ENCODE measurements at places on chromosomes 4 and X. TPM values are rescaled to one million over a fixed set of nuclear protein-coding genes. Genes with fewer than 3 reads are reported as not detected.

DNA sequence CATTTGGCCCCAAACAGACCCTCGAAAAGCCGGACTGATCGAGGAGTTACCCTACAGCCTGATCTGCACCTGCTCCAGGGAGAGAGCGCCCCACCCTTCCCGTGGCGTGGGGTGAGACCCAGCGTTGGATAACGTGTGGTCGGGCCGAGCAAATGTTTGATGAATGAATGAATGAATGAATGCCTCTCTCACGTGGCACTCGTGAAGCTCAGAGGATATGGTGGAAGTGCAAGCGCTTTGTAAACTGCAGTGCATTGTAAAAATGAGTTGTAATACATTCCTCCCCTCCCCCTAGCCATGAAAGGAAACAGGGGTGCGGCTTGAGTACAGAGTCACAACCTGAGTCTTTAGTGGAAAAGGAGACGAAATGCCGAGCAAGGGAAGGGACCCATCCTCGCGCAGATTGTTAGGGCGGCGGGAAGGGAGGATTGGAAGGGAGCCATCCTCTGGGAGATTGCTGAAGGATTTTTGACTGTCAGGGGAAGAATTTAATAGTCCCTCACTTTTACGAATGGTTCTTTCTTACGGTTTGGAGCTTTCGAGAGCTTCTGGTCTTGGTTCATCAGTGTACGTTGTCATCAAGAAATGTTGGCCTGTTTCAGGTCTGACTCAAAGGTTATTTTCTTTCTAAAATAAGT, 772 bp upstream of the FBXW7 start:
- no peak for DNase-seq

DNA sequence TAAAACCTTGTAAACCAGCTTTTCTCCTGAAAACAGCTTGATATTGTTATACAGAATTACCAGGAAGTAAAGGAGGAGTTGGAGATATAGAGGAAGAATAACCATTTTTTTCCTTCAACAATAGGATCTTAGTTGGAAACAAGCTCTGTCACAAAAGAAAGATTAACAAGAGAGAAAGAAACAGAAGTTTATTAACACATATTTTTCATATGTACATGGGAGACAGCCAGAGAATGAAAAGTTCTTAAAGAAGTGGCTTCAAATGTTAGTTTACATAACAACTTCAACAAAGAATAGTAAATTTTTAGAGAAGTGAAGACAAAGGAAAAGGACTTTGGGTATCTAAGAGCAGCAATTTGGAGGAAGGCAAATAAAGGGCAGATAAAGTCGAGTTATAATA, 94.9 kb upstream of the ANKRD50 start:
- DNase-seq = no peak

DNA sequence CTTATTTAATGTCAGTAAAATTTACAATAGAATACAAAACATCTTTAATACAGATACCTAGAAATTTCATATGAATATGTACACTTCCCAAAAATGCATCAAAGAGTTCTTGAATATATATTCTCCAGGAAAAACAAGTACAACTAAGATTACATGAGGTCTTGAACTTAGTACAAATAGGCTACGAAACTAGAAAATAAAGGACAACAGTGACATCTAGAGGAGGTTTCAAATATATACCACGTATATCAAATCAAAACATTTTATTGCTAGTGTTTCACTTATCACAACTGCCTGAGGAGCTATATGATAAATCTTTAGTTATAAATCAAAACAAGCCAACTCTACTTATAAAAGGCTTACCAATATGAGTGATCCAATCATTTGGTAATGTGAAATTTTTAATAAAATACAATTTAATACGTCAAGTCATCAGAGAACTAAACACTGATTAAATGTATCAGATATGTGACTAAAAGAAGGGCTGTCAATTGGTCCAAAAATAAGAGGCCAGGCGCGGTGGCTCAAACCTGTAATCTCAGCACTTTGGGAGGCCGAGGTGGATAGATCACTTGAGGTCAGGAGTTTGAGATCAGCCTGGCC, 36.6 kb downstream of the ANAPC10 start:
- no peak for DNase-seq

- no peak for DNase-seq
These were observed 46.2 kb downstream of the PPEF1 start for GRCh38 chrX:18753631-18754030.

DNA sequence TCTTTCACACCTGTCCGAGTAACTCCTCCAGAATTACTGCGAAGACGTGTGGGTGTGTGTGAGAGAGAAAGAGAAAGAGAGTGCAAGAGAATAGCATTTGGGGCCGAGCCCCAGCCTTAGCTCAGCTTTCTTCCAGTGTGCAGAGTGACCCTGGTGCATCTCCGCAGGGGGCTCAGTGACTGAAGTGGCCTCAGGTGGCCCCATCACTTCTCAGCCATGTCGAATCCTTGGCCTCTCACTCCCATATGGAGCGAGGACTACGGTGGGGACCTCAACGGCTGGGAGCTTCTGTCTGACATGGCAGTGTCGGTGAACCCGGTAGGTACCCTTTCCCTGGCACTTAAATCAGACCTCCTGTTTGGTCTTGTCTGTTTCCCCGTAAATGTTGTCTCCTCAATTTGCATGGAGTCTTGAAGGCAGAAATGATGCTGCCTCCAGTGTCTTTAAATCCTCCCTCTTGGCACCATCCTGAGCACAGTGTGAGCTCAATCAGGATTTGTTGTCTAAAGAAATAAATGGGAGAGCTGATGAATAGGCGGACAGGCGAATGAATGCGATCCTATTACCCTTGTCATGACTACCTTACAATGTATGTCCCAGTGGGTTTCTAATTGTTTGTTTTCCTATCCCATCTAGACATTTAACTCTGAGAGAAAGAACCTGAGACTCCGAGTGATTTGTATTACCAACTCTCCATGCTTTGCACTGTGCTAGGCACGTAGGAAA, 305.9 kb downstream of the AFF2 start:
- no peak for DNase-seq

DNA sequence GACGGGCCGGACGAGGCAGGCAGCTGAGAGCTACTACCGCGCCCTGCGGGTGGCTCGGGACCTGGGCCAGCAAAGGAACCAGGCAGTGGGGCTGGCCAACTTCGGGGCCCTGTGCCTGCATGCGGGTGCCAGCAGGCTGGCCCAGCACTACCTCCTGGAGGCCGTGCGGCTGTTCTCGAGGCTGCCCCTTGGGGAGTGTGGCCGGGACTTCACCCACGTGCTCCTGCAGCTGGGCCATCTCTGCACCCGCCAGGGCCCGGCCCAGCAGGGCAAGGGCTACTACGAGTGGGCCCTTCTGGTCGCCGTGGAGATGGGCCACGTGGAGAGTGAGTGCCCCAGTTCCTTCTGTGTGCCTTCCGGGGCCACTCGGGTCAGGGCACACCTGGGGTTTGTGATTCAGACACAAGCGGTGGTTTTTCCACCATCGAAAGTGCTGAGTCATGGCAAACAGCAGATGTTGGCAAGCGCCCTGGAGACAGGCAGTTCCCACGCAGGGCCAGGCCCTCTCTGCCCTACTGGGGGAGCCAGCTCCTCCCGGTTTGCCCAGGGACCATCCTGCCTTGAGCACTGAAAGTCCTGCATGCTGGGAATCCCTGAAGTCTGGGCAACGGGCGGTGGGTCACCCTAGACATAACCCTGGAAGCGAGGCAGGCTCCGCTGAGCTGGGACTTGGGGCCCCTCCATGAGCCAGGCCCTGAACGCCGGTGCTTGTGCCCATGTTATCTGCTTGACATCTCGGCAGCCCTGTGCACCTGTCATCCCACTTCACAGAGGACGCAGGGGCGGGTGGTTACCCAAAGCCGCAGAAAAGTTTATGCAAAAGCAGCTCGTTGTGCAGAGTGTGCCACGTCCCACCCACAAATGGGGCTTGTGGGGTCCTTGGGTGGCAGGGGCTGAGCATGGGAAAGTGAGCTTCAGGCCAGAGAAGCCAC, 29.5 kb downstream of the SH3TC1 start:
- DNase-seq = peak; percentile 80

DNA sequence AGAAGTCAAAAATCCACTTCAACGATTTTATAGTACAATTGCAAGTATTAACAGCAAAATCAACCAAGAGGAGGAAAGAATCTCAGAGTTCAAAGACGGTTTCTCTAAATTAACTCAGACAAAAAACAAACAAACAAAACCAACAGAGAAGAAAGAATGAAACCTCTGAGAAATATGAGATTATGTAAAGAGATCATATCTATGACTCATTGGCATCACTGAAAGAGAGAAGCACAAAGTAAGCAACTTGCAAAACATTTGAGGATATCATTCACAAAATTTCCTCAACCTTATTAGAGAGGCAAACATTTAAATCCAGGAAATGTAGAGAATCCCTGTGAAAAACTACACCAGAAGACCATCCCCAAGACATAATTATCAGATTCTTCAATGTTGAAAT, 370.4 kb downstream of the INPP4B start:
- DNase-seq = no peak

GRCh38 chr4:55509266-55509665, 37.4 kb downstream of the CLOCK start:
- no peak for DNase-seq

DNA sequence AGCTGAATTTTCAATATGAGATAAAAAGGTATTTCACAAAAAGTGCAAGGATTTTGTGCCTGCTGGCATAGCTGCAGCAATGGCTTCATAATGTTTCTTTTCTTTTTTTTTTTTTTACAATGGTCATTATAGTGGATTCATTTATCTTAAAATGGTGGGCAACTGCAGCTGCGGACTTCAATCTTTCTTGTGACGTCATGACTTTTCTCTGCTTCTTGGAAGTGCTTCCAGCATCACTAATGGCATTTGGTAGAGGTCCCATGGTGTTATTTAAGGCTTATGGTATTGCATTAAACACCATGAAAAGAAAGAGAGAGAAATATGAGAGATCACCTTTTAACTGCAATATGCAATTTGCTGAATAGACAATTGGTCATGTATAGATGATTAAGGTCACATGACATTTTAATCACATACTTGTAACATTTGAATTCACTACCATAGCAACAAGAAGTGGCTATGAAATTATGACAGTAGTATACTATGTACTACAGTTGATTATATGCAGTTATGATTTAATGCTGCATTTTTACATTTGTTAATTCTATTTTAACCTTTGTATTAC, 684.0 kb upstream of the AADAT start:
- DNase-seq = no peak

GRCh38 chrX:33285550-33285949, 74.2 kb upstream of the DMD start:
- DNase-seq = no peak

DNA sequence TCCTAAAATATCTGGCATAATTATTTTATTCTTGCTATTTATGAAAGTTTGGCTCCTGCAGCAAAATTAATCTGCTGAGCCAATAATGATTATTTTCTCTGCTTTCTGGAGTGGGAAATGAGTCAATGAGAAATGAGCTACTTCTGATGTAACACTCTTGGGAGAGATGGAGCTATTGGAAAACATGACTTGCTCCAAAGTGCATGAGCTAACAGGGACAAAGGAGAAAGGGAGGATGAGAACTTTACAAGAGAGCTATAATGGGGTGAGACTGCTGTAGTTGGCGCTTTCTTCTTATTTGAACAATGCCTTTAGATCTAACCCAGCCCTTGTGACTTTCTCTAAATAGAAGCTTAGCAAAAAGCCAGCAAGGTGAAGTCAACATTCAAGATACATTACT, 615.1 kb downstream of the ANKRD50 start:
- no peak for DNase-seq

DNA sequence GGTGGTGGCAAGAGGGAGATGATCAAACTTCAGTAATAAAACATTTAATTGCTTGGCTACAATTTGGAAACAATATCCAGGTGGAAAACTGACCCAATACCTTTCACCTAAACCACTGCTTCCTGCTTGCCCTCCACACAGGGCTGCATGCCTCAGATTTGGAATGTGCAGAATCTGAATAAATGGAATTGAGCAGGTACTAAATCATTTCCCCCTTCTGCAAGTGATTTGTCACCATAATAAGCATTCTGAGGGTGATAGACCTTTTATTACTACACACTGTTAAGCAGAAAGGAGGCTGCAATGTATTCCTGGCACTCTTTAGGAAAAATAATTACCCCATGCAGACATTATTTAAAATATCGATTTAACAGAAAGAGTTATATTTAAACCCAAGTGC, 291.8 kb downstream of the IDS start:
- no peak for DNase-seq

DNA sequence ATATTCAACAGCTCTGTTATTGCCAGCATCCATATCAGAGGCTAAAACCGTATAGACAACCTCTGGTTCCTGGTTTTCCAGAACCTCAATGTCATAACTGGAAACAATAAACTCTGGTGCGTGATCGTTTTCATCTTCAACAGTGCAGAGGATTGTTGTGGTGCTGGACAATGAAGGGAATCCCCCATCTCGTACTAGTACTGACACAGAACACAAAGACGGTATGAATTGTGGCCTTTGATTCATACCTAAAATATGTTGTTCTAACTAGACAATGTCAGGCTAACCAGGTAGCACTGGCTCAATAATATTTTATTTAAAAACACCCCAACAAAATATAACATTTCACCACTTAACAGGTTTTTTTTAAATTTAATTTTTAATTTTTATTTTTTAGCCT, 186.9 kb downstream of the DCHS2 start:
- no peak for DNase-seq

DNA sequence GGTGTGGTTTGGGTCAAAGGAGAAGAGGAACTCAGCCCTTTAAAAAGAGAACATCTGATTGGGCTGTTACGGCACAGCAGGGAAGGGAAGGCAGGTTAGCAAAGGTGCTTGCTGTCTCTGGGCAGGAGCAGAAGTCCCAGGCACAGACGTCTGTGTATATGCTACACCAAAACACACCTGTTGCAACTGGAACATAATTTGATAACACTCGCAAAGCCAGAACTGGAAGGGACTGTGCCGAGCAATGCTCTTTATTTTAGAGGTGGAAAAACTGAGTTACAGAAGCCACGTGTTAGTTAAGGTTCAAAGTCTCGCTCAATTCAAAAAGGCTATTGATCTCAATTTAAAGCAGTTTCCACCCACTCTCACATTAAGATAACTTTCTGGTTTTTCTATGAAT, 2.2 kb upstream of the FAM114A1 start:
- DNase-seq = no peak

DNA sequence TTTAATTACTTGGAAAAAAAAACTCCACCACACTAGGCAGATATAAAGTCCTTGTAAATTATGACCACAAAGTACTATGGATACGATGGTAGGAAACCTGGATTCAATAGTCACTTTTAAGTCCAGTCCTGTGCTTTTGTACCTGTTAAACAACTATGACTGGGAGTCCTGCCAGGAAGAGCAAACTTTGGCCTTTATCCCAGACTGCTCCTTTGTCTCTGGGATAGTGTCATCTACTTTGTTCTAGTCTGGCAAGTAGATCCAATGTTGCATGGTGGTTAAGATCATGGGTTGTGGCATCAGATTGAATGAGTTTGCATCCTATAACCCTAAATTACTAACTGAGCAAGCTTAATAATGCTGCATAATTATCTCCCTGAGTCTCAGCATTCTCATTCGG, 175.3 kb upstream of the FGF13 start:
- no peak for DNase-seq

The SSX2B gene
- not detected for total RNA-seq

The RENBP gene
- total RNA-seq = 23.0 TPM

The NPY1R gene
- total RNA-seq = 4.3 TPM

The CTSO gene
- 25.9 TPM for total RNA-seq
